ENCODE measurements at places on chromosomes 3 and 15.

DNA sequence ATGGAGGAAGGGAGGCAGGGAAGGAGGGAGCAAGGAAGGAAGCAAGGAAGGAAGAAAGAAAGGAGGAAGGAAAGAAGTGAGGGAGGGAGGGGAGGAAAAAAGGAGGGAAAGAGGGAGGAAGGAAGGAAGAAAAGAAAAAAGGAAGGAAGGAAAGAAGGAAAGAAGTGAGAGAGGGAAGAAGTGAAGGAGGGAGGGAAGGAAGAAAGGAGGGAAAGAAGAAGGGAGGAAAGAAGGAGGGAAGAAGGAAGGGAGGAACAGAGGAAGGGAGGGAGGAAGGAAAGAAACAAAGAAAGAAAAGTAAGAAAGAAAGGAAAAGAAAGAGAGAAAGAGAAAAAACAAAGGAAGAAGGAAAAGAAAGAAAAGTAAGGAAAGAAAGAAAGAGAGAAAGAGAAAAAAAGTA lies 183.0 kb upstream of the SLC24A5 start:
- no peak for DNase-seq

- DNase-seq = no peak
Observed at GRCh38 chr3:194996746-194997145, 274.2 kb downstream of the XXYLT1 start.

DNA sequence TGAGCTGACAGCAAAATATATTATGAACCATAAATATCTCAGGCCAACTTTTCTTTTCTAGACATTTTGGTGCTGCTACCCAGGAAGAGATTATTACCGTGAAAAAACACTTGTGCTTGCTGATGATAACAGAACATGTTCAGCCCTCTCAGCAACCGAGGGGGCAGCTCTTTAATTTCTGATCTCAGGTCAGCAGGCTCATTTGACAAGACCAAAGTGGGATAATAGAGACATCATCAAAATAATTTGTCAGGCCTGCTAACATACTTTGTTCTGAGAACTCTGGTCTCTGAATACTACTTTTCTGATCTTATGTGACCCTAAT lies 645.9 kb upstream of the KCNMB2 start:
- DNase-seq = no peak

DNA sequence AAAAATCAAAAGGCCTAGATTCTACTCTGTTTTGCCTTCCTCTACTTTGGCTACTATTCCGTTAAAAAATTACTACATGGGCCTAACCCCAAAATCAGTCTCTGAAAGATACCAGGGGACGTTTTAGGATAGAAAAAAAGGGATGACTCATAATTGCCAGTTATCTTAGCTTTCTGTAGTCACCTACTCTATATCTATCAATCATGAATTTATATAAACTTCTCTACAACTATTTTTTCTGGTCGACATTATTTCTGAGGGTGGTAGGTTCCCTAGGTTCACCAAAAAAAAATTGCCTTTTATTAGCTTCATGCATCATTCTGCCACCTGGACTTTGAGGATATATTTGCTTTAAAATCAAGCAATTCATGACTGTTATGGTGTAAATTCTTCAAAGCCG lies 36.5 kb downstream of the RAF1 start:
- DNase-seq = no peak

DNA sequence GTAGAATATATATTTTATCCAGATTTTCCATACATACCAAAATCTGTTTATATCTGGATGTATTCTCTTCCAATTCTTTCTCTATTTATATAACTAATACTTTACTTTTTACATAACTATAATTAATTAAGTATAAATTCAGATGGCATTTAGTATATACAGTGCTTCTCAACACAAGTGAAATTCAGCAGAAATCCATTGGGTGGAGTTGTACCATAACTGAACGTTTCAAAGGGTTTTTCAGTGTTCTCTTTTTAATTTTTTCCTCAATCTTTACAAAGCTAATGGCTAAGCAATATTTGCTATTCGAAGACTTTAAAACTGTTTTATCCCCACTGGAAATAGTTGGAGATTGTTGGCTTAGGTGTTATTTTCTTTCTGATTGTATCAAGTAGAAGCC lies 13.9 kb upstream of the ZBBX start:
- DNase-seq = no peak

- no peak for DNase-seq
Observed at GRCh38 chr15:43249699-43250203, 17.0 kb downstream of the TGM5 start.

DNA sequence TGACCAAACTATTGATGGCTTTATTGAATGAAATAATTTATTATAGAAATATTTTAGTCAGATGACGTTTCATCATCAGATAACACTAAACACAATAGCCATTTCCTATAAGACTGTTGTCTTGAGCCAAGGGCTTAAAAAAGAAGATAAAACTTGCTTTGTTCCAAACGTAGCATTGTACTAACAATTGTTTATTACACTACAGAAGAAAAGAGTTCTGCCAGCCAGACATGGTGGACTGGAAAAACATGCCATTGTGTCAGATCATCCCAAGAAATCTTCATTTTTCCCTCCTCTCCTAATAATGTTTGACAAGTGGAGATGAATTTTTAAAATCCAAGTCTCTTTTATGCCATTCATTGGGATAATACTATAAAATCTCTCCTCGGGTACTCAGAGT lies 203.3 kb downstream of the CDIN1 start:
- no peak for DNase-seq

- DNase-seq = no peak
Observed at GRCh38 chr3:72408983-72409779, 439.1 kb downstream of the SHQ1 start.

DNA sequence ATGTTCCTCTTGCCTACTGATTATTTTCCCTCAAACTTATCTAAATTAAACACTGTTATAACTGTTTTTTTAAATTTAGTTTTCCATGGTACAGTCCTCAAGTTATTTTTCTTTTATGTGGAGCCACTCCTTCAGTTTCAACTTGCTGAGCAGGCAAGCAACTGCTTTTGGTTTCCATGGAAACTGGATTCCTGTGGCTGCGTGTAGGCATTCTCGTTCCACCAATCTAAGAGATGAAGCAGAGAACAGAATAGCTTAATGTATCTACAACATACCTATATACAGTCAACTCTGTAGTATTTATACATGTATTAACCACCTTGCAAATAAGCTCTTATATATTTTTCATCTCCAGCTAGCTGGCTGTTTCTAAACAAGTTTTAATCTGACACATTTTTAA lies 25.8 kb upstream of the ANXA2 start:
- no peak for DNase-seq

GRCh38 chr3:53707222-53707621 lies 139.0 kb downstream of the CHDH start:
- no peak for DNase-seq

- DNase-seq = no peak
Observed at GRCh38 chr3:14726441-14726780, 51.5 kb downstream of the C3orf20 start.

DNA sequence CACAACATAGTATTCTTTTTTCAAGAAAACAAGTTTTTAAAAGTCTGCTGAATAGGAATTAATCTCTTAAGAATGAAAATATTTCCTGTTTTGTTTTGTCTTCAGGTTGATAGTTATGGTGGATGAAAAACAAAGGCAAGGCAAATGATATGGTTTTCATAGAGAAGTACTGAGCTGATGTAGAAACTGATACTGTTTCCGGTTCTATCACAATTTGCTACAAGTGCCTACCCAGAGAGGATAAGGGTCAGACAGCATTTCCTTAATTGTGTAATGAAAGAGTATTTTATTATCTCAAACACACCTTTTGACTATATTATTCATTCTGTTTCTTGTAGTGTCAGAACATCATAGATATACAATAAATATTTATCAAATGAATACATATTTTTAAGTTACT lies 836.3 kb downstream of the SQOR start:
- no peak for DNase-seq

DNA sequence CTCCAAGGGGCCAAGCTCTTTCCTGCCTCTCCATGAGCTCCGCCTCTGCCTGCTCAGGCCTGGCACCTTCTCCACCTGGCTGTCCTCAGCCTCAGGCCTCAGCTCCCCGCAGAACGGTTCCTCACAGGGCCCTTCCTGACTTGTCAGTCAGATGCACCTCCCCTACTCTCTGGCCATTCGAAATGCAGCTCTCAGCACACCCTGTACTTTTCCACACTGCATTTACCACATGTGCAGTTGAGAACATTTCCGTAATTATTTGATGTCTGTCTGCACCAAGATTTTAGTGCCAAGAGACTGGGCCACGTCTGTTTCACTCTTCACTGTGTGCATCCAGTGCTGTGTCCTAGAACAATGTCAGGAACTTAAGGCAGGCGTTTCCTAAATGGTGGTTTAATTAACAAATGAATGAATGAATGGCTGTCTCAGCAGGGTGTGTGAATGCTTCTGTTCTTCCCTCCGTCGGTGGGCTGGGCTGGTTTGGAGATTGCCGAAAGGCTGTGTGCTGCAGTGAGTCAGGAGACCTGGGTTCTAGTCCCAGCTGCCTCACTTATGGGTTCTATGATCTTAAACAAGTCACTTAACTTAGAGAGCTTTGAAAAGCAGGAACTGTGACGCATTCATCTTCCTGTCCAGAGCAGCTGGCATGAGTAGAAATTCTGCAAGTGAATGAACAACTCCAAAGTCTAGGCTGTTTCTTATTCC lies 5.4 kb downstream of the MUC4 start:
- no peak for DNase-seq

- no peak for DNase-seq
Observed at GRCh38 chr3:181729341-181729869, 17.7 kb downstream of the SOX2 start.

GRCh38 chr3:125011941-125012340 lies 43.9 kb downstream of the HEG1 start:
- no peak for DNase-seq

DNA sequence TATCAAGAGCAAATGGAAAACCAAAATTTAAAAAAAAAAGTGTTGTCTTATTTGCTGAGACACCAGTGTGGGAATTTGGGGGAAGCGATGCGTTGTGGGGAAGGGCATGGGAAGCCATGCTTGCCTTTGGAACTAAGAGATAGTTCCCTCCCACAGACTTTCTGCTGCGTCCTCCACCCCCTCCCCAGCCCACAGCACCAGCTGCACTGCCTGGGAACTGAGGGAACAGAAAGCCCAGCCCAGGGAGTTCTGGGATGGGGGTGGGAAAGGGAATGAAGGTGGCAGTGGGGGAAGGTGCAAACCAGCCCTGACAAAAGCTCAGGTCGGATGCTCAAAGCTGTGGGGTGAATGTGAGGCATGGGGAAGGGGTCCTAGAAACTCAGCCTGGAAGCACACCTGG lies 8.1 kb upstream of the NTRK3 start:
- no peak for DNase-seq

DNA sequence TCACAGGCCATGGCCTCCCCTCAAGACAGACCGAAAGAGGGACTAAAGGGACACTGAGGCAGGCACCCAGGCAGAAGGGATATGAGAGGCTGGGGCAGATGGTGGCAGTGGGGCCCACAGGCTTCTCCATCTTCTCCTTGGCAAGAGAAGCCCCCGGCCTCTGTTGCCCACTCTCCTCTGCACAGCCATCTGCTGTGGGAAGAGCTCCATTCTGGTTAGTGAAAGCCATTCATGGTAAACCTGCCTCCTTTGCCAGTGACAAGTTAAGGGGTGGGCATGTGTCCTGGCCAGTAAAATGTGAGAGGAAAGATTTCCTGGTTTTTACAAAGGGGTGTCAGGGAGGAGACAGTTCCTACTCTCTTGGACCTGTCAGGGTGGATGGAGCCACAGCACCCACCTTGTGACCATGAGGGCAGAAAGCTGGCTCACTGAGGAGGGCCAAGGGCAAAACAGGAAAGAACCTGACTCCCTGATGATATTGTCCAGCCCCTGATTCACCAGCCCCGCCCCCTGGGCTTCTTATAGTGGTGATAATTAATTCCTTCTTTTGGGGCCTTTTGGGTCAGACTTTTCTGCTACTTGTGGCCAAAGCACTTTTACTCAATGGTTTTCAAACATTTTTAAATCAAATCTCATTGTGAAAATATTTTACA lies 130.4 kb upstream of the SMAD3 start:
- no peak for DNase-seq

- no peak for DNase-seq
Observed at GRCh38 chr3:187310954-187311470, 19.5 kb upstream of the MASP1 start.

DNA sequence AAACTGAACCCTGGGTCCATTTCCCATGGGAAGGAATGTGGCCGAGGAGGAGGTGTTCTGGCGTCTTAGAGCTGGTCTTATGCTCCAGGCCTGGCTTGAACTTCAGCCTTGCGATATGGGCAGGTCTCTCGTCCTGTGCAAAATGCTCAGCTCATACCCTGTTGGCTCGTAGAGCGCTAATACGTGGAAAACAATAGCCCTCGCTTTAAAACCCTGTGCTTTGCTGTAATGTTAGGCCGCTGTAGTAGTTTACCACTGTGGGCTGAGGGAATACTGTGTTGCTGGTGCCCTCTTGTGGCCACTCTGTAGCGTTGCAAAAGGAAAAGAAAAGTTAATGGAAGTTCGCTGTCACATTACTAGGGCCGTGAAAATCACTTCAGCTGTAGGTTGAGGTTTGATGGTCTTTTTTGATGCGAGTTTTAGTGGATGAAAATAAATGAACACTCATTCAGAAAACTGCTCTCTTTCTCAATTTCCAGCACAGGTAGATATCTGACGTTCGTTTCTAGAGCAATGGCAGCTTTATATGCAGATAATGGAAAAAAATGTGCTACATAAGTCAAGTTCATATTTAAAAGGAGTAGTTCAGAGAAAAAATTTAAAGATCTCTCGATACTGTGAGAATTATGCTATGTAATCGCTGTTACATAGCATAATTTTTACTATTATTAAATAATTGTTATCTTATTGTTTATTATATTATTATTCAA lies 92.9 kb downstream of the MCTP2 start:
- DNase-seq = peak; percentile 20

DNA sequence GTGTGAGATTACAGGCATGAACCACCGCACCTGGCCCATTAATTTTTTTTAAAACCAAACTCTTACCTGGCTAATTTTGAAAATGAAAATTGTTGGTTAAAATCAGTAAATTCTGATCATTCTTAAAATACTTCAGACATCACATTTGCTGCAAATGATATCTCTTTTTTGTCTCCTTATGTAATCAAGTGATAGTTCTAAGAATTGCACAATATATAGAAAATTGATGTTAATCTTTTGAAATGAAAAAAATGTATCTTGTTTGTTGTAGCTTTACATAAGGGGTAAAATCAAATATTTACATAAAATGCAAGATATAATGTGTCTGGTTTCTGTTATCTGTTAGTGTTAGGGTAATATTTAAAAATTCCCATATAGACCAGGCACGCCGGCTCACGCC lies 5.0 kb downstream of the GTPBP8 start:
- no peak for DNase-seq

All from stimulated activated CD8-positive, alpha-beta memory T cell treated with anti-CD3 and anti-CD28 coated beads, Interleukin-7, amount 100 ng/mL, for 48 hours (primary cell).